ENCODE measurements at places on chromosomes 2 and 18.

- DNase-seq = peak; percentile 24
Measured at GRCh38 chr2:217220228-217221013, 360.6 kb upstream of the TNP1 start.

DNA sequence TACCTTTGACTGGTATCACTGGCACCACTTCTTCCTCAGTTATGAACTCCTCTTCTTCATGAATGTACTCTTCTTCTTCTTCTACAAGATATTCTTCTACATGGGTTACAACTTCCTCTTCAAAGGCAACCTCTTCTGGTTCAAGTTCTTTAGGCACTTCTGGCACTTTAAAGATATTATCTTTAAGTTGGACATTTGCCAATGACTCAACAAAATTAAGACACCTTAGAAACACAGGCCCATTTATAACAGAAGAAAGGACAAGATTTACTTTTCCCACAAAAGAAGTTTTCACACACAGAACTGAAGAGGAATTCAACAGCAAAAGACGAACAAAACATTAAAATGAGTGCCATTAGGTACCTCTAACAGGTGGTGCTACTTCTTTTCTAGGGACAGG is 127.3 kb downstream of the TTN start:
- DNase-seq = no peak

DNA sequence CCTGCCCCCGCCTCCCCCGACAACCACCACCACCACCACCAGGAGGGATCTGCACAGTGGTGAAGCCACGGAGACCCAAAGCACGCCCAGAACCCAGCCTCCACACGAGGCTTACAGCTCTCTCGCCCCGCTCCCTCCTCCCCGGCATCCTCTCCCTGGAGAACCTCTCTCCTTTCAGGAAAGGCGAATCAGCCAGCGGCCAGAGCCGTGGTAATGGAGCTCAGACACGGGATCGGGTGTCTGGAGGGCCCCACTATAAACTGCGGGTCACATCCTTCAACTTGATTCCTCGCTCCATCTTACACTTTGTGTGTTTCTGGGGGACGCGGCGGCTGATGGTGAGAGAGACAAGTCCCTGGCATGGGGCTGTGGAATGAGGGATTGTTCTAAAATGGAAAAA is 271.5 kb upstream of the SIX2 start:
- no peak for DNase-seq

GRCh38 chr2:60466161-60466702 is 87.2 kb downstream of the BCL11A start:
- DNase-seq = no peak

GRCh38 chr2:163658556-163658955 is 77.3 kb downstream of the FIGN start:
- DNase-seq = no peak

DNA sequence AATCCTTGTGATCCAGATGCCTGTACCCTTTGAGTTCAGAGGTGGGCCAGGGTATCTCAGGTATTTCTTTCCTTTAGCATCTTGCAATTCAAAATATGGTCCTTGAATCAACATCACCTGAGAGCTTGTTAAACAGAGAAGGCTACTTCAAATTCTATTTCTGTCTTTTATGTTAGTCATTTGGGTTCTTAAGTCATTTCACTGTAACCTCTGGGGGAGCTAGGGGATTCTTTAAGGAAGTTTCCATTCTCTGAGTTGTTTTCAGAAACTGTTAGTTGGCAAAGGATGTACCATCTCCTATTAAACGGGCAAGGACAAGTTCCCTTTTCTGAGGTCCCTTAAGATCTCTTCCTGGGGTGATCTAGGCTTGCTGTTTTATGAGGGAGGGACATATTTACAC is 16.6 kb downstream of the CFLAR start:
- no peak for DNase-seq

GRCh38 chr18:33369711-33370449 is 70.6 kb downstream of the CCDC178 start:
- DNase-seq = no peak

- no peak for DNase-seq
Measured at GRCh38 chr2:8636041-8636491, 45.8 kb upstream of the ID2 start.

GRCh38 chr2:174787487-174788205 is 23.4 kb upstream of the CHRNA1 start:
- no peak for DNase-seq

DNA sequence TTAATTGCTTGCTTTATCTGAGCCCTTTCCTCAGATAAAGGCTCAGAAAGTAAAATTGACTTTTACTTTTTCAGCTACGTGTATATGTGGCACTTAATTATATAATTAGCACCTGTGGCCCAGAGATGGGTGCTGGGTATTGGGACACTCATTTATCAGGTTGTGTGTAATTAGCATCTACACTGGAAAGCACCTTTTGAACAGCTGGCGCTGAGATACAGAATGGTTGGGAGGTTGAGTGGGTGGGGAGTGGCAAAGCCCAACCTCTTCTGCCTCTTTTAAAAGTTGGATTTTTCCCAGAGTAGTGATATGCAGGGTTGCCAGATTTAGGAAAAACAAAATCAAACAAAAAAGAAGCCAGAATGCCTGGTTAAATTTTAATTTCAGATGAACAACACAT is 23.9 kb downstream of the SPTBN1 start:
- no peak for DNase-seq

DNA sequence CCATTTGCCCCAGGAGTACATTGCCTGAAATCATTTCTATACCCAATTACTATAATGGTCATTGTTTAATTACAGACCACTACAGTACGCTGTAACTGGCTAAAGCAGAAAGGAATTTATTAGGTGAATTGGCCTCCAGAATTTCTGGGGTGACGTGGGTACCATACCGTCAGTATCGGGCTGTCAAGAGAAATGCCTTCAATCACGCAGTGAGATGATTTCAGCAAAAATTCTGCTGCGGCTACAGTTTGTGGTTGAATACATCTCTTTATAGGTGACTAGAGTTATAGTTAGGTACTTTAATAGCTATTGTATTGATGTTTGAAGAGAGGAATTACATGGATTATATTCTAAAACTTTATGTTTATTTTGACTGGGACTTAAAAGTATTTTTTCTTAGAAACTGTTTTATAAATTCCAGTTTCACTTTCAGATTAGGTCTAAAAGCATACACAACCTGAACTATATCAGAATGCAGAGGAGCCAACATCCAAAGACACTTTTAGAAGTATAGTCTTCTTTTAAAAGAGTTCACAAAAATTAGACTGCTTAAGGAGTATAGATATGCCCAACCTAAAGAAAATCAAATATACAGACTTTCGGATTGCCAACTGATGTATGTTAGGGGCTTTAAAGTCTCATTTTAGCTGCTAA is 128.4 kb downstream of the TTC27 start:
- no peak for DNase-seq

DNA sequence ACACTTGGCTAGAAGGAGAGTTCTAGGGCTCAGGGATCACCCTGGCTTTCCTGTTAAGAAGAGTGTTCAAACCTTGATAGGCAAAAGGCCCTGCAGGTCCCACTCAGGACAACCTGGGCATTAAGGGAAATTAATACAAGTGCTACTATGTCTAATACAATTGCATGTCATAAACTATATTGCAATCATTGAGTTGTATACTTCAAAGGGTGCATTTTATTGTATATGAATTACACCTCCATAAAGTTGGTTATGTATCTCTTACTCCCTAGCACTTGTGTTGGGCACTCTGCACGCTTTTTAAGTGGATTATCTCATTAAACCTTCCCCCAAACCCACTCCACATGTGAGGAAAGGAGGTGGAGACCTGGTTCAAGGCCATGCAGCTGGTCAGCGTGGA is 172.1 kb upstream of the GLI2 start:
- DNase-seq = no peak

DNA sequence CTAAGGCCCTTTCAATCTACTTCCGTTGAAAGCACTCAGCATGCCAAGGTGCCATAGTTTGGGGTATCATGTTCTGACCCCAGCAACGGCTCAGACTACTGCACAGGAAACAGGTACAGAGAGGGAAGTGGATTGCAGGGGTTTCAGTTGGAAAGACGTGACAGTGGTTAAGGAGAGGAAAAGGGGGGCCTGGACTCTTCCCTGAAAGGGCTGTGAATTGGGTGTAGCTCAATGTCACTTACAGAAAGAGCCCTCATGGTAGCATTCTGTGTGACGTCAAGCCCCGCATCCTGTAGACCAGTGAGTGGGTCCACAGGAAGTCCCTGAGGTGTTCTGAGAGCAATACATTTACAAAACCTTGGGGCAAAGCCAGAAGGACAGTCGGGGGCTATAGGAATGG is 121.5 kb upstream of the GYPC start:
- DNase-seq = no peak

Data from left cardiac atrium (tissue), 4 donors.